ENCODE measurements at places on chromosomes 6 and 20.

- DNase-seq = no peak
Measured at GRCh38 chr20:23528867-23529431, 38.0 kb downstream of the CST8 start.

GRCh38 chr6:16727996-16728395 is 33.3 kb downstream of the ATXN1 start:
- DNase-seq = no peak

DNA sequence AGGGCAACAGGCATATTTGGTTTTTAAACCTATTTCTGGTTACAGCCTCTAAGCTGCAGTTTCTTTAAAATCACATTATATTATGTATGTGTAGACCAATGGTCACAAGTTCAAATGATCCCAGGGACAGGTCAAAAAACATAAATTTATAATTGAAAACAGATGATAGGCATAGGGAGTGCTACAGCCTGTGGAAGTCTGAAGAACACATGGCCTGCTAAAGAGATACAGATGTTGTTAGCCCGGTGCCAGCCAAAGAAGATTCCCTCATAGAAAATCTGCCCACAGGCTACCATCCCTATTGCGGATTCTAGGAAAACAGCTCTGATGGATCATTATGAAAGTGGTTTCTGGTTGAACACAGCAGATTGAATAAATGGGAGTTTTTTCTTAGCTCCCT is 65.3 kb downstream of the NRSN1 start:
- no peak for DNase-seq

DNA sequence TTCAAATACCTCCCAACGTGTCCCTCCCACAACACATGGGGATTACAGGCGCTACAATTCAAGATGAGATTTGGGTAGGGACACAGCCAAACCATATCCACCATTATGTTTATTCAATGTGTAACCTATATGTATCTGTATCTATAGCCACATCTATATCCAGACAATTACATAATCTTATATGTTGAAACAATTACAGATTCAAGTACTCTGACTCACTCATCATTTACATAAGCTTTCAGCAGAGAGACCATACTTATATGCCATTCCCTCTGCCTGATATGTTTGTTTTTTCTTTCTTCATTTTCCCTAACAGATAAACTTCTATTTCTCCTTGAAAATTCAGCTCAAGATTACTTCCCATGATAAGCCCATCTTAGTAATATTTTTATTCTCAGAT is 163.6 kb downstream of the LAMA2 start:
- no peak for DNase-seq

GRCh38 chr6:127841811-127842210 is 59.0 kb downstream of the THEMIS start:
- DNase-seq = no peak

DNA sequence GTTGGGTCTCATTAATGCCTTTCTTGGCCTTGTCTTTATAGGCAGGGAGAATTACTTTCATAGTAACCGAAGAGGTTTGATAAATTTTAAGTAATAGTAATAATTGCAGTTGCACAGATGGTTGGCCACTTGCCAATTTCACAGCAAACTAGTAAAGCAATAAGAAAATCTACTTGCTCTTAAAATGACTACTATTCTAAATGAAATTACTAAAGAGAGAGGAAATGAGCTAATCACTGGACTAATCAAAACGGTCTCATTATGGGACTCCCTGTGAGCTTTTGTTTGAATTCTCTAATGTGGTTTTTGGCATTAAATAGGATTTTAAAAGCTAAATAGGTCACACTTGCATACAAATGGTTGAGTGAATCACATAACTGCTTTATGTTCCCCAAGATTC is 227.4 kb upstream of the PLN start:
- no peak for DNase-seq
